Inflammatory macrophage treated with lipopolysaccharide for 1 hour (primary cell): ENCODE measurements at places on chromosomes 5 and 9.
A peak's percentile ranks its signal among the peaks of the same experiment; 100 is the strongest.

DNA sequence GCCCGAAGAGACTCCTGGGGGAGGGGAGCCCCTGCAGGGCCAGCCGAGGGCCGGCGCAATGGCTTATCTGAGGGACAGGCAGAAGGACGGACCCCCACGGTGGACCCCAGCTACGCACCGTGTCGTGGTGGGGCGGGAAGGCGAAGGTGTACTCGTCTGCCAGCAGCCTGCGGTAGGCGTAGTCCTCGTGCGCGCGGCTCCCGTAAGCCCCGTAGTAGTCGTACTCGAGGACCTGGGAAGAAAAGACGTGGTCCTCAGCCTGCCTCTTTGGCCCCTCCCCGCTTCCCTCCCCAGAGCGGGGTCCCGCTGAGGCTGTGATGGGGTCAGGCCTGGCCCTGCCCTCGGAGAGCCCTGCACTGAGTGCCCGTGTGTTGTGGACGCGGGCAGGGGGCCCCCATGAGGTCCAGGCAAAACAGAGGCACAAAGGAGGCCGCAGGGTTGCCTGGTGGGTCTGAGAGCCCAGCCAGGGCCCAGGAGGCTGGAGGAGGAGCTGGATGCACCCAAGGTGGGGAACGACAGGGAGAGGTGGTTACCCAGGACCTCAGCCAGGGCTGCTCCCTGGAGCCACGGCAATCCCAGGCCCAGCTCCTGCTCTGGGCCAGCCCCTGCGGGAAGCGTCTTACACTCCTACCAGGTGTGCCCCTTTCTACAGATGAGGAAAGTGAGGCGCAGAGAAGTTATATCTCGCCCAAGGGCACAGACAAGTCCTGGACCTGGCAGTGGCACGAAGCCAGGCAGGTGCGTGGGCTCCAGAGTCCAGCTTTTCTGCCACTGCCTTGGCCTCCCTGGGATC lies 35.2 kb downstream of the SARDH start:
- no peak for DNase-seq

GRCh38 chr9:101119206-101119819 lies 90.8 kb downstream of the PLPPR1 start:
- no peak for DNase-seq

GRCh38 chr9:14173713-14174112 lies 140.2 kb downstream of the NFIB start:
- no peak for DNase-seq

- no peak for DNase-seq
These were observed 88.2 kb downstream of the PRRT1B start for GRCh38 chr9:131633491-131634031.

GRCh38 chr9:98709968-98710965 lies 1.5 kb upstream of the GABBR2 start:
- peak; percentile 9 for DNase-seq

- DNase-seq: no peak
These were observed 84.3 kb upstream of the COL5A1 start for GRCh38 chr9:134557331-134557730.

DNA sequence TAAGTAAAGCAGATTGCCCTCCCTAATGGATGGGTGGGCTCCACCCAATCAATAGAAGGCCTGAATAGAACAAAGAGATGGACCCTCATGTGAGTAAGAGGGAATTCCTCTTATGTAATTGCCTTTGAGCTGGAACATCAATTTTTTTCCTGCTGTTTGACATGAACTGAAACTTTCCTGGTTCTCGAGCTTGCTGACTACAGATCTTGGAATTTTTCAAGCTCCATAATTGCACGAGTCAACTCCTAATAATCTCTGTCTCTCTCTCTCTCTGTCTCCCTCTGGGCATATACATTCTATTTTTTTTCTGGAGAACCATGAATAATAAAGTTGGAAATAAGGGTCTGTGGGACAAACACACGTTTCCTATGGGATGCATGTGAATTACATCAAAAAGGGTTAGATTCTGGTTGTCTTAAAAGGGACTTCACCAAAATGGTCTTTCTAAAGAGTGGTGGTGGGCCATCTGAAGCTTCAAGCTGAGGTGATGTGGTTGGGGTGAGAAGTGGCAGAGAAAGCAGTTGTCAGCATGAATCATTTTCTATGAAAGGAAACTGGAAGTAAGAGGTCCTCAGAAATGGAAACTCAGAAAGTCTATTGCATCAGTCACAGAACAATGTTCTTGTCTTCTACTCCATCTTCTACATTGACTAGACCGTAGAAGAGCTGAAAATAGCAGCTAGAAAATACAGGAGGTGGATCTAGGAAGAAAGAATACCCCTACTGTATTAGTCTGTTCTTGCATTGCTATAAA lies 47.0 kb upstream of the HOMER1 start:
- DNase-seq: peak; percentile 73

- DNase-seq: no peak
These were observed at the start of gene GABRA1 for GRCh38 chr5:161847941-161848391. Gene GABRA1 (plus strand): TSS chr5:161848120. CDS start chr5:161850811, 2,691 bp downstream.

DNA sequence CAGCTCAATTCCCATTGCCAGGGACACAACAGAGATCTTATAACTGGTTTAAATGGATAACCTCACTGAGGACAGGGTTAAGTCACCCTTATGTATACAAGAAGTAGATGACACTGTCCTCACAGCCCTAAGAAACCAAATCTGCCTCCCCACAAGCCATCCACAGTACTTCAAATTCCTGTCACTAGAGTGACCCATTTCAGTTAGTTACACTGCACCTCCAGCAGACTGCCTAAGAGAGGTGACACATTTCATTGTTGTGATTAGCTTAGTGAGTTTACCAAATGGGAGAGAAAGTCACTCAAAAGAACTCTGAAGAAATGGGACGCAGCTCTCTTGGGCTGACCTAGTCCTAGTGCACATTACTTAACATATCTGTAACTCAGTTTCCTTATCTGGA lies 53.6 kb upstream of the HTR1A start:
- no peak for DNase-seq

GRCh38 chr9:92393686-92394085 lies 10.7 kb downstream of the OGN start:
- no peak for DNase-seq

DNA sequence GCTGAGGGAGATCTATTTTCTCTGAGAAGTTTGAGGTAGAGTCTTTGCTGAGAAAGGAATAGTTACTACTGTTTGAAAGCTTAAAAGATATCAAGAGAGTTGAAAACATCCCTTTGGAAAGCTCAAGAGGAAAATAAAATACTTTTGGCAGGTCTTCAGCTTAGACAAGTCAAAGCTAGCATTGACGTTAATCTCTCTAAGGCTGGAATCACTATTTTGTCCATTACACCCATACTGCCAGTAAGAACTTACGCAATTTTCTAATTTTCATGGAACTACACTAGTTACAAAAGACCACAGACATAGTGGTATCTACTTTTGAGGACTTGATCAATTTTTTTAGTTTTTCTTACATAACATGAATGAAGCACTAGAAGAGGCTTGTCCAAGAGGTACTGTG lies 494.9 kb downstream of the PSAT1 start:
- DNase-seq: no peak

DNA sequence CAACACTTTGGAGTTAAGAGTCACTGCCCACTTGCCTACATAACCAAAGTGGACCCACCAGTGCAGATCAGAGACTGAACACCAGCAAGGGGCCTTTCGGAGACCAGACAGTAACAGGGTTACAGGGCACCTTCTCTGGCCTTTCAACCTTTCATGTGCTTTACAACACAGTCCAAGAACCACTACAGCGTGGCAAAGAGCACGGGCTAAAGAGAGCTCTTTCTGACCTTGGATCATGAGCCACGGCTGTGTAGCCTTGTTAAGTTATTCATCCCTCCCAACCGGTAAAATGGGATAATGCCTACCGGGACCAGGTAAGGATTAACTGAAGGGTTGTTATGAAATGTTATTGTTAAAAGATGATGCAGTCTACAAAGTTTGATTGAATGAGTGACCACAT lies 75.0 kb downstream of the TLE1 start:
- DNase-seq: no peak
